Stimulated activated CD4-positive, alpha-beta T cell treated with anti-CD3 and anti-CD28 coated beads, Interleukin-1b, Interleukin-23, amount 100 ng/mL, for 24 hours (primary cell): ENCODE measurements at places on chromosomes 12 and 14.

DNA sequence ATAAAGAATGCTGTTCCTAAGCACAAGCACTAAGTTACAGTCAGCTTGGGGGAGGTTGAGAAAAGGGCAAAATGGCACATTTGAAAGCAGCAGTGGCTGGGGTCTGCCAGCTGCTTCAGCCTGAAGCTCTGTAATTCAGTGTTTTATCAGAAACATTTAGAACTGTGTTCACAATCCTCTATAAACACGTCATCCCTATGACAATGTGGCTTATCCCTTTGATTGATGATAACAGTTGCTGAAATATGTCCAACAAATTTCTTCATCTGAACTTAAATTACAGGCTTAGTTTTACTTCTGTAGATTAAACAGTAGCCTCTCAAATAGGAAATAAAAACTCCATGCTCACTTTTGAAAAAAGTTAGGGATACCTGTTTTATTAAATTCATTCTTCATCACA lies 108.8 kb downstream of the VEZT start:
- no peak for DNase-seq

DNA sequence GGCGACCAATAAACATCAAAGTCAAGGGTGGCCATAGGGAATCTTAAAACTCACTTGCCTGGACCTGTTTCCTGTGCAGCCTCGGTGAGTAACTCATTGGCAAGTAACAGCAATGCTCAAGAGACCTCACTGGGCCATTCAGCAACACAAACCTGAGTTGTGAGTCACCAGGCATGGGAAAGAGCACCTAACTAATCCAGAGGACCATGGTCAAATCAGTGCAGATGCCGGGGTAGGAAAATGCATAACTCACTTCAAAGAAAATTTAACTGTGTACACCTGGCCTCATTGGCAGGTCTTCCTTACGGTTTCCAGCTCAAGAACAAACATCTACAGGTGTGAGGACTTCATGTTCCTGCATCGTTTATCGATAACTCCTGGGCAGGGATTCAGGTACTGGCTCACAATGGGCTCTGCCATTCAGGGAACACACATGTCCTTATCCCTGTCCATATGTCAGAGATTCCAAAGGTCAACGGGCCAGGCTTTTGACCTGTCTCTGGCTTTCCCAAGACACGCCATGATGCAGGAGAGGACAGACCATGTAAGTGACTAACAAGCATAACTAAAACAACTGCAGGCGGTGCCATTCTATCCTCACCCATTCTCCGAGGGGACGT lies 211.8 kb downstream of the ANO2 start:
- DNase-seq, result no peak

- DNase-seq, result no peak
These were observed 11.9 kb upstream of the DCN start for GRCh38 chr12:91194500-91194899.

- no peak for DNase-seq
These were observed 129.3 kb upstream of the PTPRQ start for GRCh38 chr12:80314741-80315140.
